ENCODE measurements at places on chromosomes 2 and 18.

GRCh38 chr18:9575558-9575957 is 38.8 kb downstream of the PPP4R1 start:
- no peak for DNase-seq

DNA sequence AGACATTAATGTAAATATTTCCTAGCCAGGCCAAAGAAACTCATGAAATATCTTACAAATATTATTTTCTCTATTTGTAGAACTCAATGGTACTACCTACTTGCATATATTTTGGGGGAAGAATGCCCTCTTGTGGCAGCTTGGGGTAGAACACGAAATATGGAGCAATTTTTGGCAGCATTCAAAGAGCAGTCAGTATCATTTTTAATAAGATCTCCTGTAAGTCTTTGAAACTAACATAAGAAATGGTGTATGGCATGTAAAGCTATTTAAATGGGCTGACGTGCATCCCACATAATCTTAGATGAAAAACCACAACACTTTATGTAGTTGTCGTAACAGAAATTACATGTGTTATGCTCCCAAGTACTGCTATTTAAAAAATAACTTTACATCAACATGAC is 62.3 kb upstream of the CCDC195 start:
- DNase-seq = peak; percentile 46

GRCh38 chr18:12637901-12638643 is 19.8 kb downstream of the SPIRE1 start:
- DNase-seq = no peak

DNA sequence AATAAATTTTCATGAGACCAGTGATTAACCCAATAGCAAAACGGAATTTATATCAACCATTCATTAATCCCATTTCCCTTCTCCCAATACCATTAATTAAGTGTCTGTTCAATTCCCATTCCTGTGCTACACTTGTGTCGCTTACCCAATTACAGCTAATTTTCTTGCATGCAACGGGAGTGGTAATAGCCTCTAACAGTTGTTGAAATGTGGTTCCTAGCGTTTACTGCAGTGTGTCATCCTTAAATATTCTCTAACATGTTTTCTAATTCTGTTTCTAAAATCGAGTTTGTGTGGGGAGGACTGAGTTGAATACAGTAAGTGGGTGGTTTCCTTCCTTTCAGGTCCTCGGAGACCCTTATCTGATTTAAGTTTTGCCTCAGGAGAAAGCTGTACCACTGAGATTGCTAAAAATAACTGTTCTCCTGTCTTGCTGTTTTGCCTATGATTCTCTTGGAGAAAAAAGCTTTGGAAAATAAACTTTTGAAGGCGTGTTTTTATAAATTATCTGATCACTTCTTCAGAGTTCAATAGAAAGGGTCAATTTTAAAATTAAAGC is 59.3 kb upstream of the LRRTM1 start:
- DNase-seq = no peak

DNA sequence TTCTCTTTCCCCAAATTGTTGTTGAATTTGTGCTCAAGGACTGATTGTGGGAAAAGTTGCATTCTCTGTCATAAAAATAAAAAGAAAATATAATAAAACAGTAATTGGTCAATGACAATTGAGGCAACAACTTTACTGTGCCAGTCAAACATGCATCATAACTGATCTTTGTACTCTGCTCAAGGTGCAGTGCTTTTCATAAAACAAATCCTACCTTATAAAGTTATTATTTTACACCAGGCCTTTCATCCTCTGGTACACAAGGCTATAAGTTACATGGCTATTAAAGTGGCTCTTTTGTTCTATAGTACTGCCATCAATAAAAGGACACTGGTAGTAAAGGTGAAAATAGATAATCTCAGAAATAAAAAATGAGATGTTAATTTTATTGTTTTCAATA is 761.9 kb downstream of the SATB2 start:
- DNase-seq = no peak

DNA sequence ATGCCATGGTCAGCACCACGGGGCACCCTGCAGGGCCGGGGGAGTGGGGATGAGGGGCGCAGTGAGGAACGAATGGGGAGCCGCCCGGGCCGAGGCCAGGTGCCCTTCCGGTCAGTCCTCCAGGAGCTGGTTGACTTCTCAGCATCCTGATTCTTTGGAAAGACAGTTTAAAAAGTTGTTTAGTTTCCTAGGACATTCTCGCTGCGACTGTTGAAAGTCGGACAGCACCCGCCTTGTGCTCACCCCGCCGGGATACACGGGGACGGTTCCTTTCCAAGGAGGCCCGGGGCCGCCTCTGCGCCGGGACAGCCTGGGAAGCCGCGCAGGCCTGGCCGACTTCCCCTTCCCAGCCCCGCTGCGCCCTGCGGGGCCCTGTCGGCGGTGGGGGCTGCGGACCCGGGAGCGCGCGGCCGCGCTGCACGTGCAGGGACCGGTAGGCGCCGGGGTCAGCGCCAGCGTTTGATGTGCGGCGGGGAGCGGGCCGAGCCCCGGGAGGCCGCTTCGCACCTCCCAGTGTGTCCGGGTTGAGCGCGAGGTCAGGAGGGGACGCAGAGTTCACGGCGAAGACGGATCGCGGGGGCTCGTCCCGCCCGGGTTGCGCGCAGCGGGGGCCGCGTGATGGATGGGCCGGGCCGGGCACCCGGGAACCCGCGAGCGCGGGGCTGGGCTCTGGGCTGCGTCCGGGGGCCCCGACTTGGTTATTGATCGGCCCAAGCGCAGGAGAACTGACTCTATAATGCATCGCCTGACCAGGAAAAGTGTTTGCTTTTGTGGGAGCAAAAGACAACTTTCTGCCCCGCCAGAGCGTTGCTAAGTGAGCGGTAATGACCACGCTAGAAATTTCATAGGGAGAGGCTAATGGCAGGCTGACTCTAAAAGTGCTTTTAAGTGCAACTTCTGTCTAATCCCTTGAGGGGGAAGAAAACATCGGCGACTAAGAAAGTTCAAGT is 28.0 kb upstream of the SMIM21 start:
- DNase-seq = no peak

DNA sequence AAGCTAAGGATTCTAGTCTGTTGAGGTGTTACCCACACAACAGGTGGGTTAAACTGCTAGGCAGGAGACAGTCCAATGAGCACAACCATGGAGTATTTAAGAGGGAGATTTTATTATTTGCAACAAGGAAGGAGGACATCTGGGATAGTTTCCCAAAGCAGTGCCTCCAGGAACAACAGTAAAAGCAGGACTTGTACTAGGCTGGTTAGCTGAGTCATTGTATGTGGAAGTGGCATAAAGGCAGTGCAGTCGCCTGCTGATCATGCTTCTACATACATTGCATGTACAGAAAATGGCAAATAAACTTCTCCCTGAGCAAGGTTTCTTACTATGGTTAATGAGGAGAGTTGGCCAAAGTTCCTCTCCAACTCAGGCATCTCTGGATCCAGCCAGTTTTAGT is 46.1 kb upstream of the CYTIP start:
- no peak for DNase-seq

- DNase-seq = no peak
Measured at GRCh38 chr2:119649364-119649917, 29.6 kb upstream of the TMEM177 start.

DNA sequence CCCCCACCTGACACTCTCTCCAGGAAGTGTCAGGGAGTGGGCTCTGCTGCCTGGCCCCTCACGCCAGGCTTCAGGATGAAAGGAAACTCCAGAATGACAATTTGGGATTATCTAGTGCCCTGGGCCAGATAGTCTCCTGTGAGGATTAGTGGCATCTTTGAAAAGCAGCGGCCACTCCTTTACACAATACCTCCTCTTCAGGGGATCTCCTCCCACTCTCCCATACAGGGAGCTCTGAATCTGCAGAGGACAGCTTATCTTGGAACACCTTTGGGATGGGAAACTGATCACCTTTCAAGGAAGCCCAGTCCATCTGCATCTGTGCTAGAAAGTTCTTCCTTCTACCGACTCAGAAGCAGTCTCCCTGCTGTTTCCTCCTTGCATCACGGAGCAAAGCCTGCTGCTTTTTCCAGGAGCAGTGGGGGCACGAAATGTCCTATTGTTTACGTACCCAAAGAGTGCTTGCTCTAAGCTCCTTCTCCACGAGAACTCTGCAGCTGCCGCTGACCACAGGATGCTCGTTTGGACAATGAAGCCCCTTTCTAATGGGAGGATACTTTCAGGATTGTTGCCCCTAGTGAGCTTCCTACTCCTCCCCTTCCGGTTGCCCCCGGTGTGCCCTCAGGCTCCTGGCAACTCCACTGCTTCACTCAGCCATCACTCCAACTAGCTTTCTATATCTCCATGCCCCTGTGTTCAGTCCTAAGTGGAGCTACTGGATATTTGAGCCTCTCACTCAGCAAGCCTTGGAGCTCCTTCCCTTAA is 31.5 kb downstream of the SIX3 start:
- DNase-seq = no peak

GRCh38 chr2:190270298-190270697 is 49.3 kb downstream of the HIBCH start:
- no peak for DNase-seq

GRCh38 chr2:240929364-240930095 is 23.4 kb downstream of the CROCC2 start:
- DNase-seq = no peak

DNA sequence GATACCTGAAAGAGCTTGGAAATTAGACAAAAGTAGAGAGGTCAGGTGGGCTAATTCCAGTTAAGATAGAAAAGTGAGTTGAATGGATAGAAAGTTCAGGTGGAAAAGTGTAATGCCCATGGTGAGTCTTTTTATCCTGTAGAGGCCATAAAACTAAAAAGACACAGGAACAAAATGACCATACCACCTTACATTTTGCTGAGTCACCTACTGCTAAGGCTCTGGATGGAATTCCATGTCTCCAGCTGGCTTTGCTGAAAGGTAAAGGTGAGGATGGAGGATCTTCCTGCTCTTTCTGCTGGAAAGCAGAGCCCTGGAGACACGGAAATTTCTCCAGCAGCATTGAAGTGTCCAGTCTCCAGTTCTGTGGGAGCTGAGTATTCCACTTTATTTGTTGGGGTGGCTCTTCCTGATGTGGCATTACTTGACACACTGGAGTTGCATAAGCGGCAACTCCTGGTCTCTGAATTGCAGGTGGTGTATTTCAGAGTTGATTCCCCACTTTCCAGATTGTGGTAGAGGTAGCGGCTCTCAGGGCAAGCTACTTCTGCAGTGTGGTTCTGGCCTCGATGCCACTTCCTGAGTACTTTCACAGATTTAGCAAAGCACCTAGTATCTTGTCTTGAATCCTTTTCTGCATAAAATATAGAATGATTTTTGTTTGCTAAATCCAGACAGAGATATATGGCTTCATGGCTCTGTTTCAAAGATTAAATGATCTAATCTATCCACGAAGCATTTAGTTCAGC is 10.7 kb downstream of the IL1RL2 start:
- no peak for DNase-seq

DNA sequence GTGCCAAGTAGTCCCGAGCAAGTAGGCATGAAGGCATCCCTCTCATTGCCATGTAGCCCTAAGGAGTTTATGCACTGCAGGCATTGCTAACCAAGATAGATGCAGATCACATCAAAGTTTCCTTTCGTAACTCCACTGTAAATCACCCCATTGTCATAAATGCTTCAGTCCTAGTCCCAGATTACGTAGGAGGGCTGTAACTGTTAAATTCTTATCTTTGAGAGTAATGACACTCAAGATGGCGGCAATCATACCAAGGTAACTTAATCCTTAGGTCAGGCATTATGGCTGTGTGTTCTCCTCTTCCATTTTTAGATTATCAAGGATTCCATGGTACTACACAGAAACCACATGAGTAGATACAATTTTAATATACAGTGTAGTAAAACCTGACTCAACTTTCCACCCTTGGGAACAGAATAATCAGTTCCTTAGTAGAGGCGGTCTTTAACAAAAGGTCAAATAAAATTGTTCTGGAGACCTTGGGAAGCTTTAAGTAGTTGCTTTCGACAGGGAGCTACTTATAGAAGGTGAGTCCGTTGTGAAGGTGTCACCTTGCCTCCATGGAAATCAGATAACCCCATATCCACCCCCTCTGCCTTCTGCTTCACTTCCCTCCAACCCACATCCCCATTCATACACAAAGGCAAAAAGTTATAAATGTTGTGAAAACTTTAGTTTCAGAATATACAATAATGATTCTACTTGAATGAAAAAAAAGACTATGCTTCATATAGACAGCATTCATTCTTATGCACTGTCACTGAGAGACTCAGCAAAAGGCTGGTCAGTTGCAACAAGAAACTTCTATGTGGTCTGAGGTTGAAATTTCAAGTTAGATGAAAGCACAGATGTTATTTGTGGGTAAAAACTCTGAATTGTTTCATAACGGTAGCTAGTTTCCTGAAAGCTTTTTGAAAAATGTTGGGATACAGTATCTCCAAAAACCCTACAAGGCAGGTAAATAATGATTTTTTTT is 64.8 kb upstream of the GALNT5 start:
- DNase-seq = no peak

DNA sequence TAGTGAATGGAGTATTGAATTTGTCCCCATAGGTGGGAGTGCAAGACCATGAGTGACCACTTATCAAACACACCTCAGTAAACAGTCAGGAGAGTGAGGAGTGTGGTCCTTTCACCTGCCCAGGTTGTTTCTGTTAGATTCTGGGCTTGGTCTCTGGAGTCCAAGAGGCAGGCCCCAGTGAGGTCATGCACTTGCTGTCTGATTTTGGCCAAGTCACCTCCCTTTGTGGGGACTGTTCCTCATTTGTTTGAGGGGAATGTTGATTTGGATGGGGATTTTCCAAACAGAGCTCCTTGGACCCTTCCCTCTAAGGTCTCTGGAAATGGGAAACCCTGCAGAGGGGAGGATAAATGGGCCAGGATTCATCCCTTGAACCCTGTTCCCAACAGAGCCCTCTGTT is 7.3 kb downstream of the IL1RN start:
- DNase-seq = no peak

- DNase-seq = no peak
Measured at GRCh38 chr2:127424598-127425520, 6.6 kb downstream of the PROC start.

DNA sequence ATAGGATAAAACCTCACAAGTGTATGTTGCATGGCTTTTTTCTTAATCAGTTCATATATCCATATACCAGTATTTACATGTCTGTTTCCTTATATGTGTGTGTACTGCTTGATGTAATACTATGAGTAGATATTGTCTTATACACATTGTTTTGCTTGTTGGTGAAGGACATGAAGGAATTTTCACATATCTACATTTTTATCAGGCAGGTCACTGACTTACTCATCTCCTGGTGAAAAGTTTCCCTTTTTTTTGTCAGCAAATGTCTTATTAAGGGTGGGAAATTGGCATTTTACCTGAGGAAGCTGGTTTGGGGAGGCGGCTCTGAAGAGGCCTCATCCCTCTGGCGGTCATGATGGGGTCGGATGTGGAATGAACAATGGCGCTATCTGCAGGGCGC is 61.4 kb upstream of the LYPD1 start:
- DNase-seq = no peak

GRCh38 chr2:134713176-134713575 is 5.6 kb downstream of the TMEM163 start:
- DNase-seq = no peak

- DNase-seq = no peak
Measured at GRCh38 chr18:44178476-44178875, 502.2 kb upstream of the SETBP1 start.

- no peak for DNase-seq
Measured at GRCh38 chr18:36658611-36659010, 170.2 kb downstream of the TPGS2 start.

Data from stimulated activated CD4-positive, alpha-beta T cell treated with anti-CD3 and anti-CD28 coated beads, TNF-alpha, amount 100 ng/mL, for 24 hours (primary cell).